ENCODE measurements at places on chromosomes 7 and 10.

DNA sequence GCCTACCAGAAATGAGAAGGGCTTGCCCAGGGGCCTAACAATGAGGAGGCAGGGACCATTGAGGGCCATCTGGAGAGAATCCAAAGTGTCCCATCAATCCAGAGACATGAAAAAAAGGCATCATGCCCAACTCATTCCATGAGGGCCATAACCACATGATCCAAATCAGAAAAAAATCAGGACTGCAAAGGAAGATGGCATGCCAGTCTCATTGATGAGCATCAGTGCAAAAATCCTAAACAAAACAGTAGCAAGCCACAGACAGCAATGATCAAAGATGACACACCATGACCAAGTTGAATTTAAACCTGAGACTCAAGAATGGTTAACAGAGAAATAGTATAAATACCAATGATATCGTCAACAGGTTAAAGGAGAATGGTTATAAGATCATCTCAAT is 7.0 kb upstream of the CYP3A4 start:
- DNase-seq: no peak

- no peak for DNase-seq
Measured at GRCh38 chr10:131762789-131763696, 137.8 kb upstream of the PPP2R2D start.

- DNase-seq: no peak
Measured at GRCh38 chr7:27117887-27118491, 12.6 kb downstream of the HOXA4 start.

GRCh38 chr7:138125598-138126111 is 49.4 kb downstream of the AKR1D1 start:
- no peak for DNase-seq

DNA sequence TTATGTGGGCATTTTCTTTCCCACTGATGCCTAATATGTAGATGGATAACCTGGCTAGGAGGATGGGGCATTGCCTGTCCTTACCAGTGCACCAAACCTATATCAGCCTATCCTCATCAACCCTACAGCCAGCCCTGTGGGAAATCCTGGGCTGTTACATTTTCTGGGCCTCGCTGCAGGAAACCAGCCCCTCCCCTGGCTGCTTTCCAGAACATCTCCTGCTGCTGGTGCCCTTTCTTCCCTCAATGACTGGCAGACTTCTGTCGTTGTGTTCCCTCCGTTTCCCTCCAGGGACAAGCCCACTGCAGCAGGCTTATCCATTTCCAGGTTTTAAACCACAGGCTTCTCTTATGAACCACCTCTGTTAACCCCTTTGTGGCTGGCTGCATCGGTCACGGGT is 486.1 kb upstream of the COBL start:
- DNase-seq: no peak

Measured in GM04504 (cell line).